ENCODE measurements at places on chromosomes 1 and 21.

- DNase-seq, result no peak
These were observed 399.9 kb downstream of the DSCAM start for GRCh38 chr21:40447016-40447415.

GRCh38 chr1:171576144-171576543, 45.9 kb upstream of the MYOCOS start:
- no peak for DNase-seq

DNA sequence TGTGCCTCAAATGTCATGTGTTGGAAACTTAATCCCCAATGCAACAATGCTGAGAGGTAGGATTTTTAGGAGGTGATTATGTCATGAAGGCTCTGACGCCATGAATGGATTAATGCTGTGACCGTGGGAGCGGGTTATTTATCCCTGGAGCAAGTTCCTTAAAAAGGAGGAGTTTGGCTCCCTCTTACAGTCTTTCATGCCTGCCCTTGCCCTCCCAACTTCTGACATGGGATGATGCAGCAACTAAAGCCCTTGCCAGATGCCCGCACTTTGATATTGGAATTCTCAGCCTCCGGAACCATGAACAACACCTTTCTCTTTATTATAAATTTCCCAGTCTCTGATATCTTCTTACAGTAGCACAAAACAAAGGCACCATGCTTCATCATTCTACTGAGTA, 685.3 kb upstream of the CHRM3 start:
- DNase-seq, result no peak

GRCh38 chr1:42288311-42288985, 46.6 kb downstream of the FOXJ3 start:
- no peak for DNase-seq

DNA sequence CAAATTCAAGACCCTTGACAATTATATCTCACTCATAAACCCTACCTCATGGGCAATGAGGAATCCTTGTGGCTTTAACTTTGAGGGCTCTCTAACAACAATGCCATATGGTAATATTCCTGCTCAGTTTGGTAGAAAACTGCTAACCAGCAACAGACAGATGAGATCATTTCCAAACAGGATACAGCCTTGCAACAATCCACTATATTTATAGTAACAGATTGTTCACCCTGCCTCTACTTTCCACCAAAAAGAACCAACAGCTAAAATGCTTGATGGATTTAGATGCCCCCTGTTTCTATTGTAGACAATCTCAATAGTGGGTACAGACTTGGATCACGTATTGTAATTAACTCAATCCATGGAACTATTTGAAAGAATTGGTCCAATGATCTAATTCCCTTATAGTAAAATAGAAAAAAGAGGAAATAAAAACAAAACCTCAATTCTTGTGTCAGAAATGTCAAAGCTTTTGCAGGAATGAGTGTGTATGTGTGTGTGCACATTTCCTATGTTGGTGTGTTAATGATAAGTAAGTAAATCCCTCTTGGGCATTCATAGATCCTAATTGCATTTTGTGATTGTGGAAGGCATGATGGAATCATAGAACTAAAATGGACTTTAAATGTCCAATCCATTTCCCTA, 100.0 kb upstream of the EDEM3 start:
- DNase-seq, result no peak
